IgD-negative memory B cell (primary cell): ENCODE measurements at places on chromosomes 4 and X. TPM values are rescaled to one million over a fixed set of nuclear protein-coding genes. Genes with fewer than 3 reads are reported as not detected.

Gene GRID2
- not detected for polyA plus RNA-seq

Gene MAGEA11
- polyA plus RNA-seq: not detected

Gene KLF8
- polyA plus RNA-seq: 13.6 TPM

Gene XAGE2
- not detected for polyA plus RNA-seq

Gene PDGFRA
- not detected for polyA plus RNA-seq

Gene ZNF630
- polyA plus RNA-seq: 4.1 TPM

Gene METTL14
- polyA plus RNA-seq: 41.1 TPM

Gene DDX60
- polyA plus RNA-seq: 13.1 TPM

Gene SAGE1
- polyA plus RNA-seq: not detected

Gene F9
- polyA plus RNA-seq: not detected

Gene ARSD
- 5.4 TPM for polyA plus RNA-seq

Gene NDST4
- not detected for polyA plus RNA-seq

Gene PLAC1
- not detected for polyA plus RNA-seq

Gene FAM47E
- not detected for polyA plus RNA-seq

Gene CT45A10
- not detected for polyA plus RNA-seq

Gene CXCL3
- not detected for polyA plus RNA-seq

Gene C4orf46
- 2.9 TPM for polyA plus RNA-seq

Gene CLCN4
- 5.1 TPM for polyA plus RNA-seq

Gene CYTL1
- not detected for polyA plus RNA-seq

Gene CT83
- not detected for polyA plus RNA-seq

Gene DUSP21
- not detected for polyA plus RNA-seq

Gene DSPP
- not detected for polyA plus RNA-seq

Gene USP17L18
- not detected for polyA plus RNA-seq

Gene HOPX
- 84.2 TPM for polyA plus RNA-seq

Gene PHKA2
- polyA plus RNA-seq: 6.3 TPM

Gene ATP1B4
- polyA plus RNA-seq: not detected

Gene ARL9
- not detected for polyA plus RNA-seq

Gene IKBKG
- polyA plus RNA-seq: 37.3 TPM
